ENCODE measurements at places on chromosomes 1 and 21.

DNA sequence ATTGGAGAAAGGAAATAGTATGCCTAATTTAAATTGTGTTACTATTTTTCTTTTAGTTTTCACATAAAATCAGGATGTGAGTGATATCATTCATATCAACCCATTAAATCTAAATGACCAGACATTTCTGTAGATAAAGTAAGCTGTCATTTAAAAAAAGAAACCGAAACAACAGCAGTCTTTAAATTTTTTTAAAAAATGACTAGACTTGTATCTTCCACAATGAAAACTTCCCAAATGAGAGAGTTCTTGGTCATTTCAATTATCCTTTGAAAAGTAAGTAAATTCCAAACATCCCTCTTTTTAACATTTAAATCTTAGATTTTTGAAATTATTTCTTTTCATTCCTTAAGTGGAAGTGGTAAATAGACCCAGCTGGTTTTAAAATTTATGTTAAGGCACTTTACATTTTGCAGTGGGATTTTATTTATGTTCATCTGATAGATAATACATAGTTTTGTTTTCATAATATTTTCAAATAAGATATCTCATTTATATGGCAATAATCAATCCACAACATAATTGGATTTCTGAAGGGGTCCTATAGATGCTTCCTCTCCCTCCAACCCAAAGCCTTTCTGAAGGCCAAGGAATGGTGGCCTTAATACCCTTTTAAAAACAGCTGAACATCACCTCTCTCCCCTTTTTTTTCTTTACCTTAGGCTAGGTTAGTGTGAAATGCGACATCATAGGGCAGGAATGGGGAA lies 3.1 kb downstream of the FOXD3 start:
- no peak for DNase-seq

DNA sequence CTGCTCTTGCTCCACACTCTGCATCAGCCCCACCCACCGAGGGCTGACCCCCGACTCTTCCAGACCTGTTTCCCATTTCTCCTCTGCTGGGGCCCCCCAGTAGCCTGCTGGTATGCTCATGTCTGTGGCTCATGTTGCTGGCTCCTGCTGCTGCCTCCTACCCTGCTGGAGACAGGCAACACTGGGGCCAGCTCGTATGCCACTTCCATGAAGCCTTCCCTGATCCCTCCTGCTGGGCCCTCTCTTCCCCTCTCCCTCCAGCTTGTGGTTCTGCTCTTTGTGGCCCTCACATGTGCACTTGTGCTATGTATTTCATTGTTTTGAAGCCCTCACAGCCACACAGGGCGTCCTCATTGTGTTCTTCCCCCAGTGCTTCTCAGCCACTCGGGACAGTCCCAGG lies 40.5 kb downstream of the CNN3 start:
- no peak for DNase-seq

DNA sequence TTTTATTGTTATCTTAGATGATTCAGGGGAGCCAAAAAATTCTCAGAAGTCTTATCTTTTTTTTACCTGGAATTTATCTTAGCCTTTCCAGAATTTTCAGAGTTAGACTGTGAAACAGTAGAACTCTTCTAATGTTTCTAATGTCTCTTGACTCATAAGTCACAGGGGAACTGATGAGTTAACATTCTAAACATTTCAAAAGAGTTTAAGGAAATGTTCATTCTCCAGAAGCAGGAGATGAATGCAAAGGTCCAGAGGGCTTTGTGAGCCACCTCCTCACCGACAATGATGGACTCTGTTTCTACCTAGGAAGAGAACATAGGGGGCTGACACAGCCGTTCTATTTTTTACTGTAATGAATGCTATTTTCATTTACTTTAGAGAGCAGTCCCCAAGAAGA lies 157.5 kb downstream of the BRINP2 start:
- no peak for DNase-seq

DNA sequence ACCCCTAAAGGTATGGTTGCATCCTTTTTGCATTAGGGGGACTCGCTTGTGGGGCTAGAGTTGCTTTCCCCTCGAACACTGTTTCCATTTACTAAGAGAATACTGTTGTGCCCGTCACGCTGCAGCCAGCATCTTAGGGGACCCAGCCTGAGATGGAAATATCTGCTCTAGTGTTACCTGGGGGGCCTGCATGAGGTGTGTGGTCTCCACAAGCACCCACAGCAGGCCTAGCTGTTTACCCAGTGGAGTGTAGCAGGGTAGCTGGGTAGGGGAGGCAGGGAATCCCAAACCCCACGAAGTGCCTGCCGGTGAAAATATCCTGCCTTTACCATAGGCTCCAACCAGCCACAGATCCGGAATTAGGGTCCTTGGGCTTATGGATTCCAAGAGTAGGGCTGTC lies 303.6 kb downstream of the PTPRU start:
- DNase-seq, result no peak

DNA sequence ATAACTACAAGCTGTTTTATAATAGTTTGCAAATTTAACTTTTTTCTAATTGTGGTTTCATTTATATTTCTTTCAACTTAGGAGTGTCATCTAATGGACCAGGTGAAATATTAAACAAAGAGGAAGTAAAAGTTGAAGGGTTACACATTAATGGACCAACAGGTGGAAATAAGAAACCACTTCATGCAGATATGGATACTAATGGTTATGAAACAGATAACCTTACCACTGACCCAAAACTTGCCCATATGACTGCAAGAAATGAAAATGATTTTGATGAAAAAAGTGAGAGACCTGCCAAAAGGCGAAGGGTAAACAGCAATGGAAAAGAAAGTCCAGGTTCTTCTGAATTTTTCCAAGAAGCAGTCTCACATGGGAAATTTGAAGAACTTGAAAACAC lies 59.7 kb downstream of the MIER1 start:
- no peak for DNase-seq

DNA sequence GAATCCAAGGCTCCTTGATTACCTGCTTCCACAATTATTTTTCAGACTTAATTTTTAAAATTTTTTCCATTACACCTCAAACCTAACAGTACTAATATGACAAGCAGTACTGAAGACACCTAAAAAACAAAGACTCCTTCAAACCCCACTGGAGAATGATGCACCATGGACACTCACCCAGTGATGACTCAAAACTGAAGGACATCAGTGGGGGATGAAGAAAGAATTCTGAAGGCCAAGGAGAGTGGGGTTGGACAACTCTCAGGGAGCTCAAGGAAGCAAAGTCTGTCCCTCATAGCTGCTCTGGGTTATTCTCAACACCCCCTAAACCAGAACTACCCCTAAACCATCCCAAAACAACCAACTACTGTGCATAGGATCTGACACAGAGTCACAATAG lies 2.4 kb upstream of the ARHGAP29 start:
- no peak for DNase-seq

DNA sequence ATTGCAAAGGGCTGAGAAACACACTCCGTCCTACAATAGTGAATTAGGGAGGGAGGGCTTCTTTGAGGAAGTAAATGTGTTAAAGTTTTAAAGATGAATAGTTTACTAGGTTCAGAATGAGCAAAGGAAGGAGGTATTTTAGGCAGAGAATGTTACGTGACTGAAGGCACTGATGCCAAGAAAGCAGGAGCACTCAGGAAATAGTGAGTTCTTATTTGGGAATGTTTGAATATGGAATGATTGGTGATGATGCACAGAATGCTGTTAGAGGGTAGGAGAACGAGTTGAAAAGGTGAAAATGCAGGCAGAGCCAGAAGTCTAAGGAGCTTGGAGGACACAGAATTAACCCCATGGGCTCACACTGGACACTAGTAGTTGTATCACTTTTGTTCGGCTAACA lies 108.0 kb downstream of the NRIP1 start:
- no peak for DNase-seq

DNA sequence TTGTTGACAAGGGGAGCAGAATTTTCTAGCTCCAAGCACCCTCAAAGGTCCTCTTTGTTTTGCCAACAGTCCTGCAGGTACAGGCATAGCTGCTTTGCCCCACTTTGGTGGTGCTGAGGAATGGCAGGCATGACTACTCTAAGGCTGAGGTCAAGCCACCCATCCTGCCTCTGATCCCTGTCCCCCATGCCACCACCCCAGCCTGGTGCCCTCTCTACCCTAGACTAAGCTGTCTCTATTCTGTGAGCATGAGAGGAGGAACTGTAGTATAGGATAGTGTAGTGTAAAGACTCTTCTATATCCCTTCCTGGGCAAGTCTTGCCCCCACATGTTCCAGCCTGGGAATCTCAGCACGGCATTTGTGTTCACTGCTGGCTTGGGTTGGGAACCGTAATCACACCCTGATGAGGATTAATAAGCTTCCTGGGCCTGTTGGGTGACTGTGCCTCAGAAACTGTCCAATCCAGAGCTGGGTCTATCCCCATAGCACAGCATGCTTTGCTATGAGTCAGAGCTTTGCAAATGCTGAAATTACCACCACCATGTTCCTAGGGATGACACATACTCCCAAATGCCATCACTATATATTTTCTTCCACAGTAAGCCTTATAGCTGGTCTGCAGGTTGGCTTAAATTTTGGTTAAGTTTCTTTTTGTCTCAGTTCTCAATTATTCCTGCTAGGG lies 105.7 kb upstream of the PPP2R5A start:
- DNase-seq, result no peak

DNA sequence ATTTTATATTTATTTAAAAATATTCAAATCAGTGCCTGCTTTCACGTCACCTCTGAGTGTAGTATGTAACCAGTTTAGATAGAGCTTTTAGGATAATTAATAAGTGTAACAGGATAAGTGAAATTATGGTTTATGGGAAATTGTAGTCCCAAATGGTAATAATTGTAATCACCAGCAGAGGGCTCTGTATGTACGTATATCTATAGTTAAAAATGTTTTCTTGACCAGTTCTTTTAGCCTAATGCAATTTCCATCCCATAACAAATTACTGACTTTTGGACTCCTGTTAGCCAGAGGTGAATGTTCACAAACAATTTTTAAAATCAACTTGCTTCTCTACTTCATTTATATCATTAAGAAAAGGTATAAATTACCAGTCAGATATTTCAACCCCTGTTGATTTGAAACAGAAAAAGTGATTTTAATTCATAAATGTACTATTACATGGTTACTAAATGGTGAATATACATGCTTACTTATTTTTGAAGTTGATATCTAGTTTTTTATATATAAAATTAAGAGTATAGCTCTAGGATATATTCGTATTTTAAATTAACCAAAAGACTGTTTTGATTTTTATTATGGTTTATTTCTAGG lies 25.3 kb downstream of the SLC30A7 start:
- DNase-seq, result peak; percentile 46

GRCh38 chr1:155321639-155322503 lies 1.2 kb downstream of the RUSC1 start:
- peak; percentile 61 for DNase-seq

DNA sequence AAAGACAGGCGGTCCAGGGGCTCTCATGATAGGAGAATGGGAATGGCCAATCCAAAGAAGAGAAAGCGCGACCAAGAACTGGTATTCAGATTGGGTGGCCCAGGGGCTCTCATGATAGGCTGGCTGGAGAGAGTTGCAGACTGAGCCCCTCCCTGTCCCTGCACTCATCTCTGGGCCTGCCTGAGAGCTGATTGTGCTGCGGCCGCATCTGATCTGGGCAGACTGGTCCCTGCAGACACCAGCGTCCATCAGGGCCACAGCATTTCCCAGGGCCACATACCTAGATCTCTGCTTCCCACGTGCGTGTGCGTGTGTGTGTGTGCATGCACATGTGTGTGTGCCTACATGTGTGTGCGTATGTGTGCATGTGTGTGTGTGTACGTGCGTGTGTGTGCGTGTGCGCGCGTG lies 30.4 kb upstream of the MAN1C1 start:
- DNase-seq, result peak; percentile 87

DNA sequence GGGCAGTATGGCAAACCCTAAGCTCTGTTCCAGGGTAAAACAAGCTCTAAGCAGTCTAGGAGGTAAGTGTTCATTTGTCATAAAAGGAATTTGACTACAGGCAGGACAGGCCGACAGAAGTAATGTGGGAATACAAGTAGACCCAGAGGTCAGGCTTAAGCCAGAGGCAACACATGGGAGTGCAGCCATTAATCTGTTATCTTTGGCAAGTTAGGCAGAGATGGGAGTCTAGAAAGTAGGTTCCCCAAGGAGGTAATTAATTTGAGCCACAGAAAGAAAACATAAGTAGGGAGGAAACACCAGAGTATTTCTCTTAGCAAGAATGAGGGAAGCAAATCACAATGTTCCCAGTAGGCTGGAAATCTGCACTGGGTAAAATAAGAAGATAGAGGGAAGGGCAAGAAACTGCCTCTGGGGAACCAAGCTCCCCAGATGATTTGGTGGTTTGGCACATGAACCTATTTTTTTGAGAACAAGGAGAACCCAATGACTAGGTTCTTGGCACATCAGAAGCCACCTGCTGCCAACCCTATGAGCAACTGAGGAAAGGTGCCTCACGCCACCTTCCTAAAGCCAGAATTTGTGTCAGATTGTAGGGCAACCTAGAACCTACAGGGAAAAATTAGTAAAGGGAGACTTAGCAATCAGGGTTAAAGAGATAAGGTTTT lies 636.4 kb upstream of the PLXNA2 start:
- DNase-seq, result no peak

DNA sequence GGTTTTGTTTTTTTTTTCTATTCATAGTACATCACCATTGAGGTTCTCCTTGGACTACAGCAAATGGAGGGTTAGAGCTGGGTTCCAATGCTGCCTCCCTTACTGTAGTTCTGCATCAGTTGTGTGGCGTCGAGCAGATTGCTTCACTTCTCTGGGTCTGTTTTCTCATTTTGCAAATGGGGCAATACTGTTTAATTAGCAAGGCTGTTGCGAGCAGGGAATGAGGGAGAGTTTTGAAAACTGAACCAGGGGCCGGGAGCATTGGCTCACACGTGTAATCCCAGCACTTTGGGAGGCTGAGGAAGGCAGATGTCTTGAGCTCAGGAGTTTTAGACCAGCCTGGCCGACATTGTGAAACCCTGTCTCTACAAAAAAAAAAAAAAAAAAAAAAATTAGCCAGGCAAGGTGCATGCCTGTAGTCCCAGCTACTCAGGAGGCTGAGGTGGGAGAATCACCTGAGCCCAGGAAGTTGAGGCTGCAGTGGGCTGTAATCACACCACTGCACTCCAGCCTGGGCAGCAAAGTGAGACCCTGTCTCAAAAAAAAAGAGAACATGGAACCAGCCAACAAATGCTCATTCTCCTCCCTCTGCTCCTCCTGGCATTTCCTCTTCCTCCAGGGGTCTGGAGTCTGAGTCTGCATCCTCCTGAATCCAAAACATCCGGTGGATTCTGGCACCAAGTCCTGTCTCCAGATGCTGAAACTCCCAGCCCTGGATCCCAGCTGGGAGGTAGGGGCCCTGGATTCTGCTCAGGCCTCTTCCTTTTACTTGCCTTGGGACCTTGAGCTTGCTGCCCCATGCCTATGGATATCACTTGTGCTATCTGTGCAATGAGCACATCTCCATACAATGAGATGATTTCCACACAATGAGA lies 3.7 kb upstream of the PLOD1 start:
- no peak for DNase-seq

DNA sequence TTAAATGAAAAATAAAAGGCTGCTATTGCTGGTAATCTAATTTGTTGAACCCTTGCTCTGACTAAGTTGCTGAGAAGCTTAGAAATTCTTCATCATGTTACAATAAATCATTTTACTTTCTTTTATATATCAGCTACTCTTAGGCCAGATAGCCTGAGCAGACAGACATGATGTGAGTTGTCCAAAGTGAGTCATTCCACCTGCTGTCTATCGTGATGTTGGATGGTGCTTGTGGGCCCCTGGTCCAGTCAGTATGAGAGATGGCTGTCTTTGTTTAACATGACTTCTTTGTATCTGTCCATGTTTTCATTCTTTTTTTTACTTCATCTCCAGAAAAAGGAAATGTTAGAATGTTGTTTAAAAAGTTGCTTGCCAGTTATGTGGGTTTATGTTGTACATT lies 188.8 kb downstream of the ADGRL2 start:
- DNase-seq, result no peak

GRCh38 chr1:150720703-150721102 lies at the start of gene HORMAD1:
Gene HORMAD1, minus strand, starts transcription at chr1:150720895. Its CDS starts 1,390 bp downstream, at chr1:150719505.
- DNase-seq, result no peak

Data from SK-N-DZ (cell line).